ENCODE measurements at places on chromosomes 12 and 14.

DNA sequence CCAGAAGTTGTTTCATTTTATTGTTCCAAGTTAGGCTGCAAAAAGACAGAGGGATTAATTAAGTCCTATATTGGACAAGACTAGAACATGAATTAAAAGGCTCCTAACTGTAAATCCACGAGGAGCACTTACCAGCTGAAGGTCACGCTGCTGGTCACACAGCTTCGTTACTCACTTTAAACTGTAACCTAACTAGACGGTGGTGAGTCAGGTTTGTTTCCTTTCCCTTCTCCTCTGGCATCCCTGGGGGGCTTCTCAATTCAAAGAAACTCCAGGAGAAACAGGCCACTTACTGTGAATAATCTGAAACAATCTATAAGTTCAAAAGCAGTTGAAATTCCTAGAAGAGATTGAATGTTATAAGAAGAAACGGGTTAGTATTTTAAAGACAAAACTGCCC is 331.4 kb downstream of the BCAT1 start:
- DNase-seq, result no peak

DNA sequence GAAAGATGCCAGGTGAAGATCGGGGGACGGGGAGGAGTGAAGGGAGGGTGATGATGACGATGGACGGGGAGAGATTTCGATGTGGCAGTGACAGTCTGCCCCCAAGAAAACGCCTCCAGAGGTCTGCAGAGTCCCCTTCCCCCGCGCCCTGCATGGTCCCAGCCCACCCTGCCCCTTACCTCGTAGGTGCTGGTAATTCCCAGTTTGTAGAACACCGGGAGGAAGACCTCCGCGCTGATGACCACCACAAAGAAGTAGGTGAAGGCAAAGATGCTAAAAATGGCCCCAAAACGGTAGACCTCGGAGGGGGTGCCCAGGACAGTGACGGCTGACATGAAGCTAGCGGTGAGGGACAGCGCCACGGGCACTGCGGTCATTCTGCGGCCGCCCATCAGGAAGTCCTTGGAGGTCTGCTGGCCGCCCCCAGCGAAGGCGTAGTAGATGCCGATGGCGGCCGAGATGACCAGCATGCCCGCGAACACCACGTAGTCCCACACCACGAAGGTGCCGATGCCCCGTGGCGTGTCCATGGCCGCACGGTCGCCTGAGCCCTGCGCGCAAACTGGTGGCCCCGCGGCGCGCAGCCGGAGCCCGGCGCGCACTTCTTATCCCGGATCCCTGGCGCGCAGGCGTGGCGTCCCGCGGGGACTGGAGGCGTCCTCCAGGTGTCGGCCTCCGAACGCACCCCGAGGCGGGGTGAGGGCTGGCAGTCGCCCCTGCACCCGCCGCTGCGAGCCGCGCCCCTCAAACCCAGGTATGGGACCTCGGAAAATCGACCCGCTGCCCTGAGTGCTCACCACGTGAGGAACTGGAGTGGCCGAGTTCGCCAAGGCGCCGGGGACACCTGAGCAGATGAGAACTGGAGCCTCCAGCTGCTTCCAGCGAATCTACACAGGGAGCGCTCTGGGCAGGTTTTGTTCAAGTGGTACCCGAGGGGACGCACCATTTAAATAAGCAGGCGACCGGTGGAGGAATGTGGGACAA is at the start of gene SLC5A8:
Gene SLC5A8, minus strand, starts transcription at position 920 of the 984 bp plus-strand sequence. Its CDS starts 390 bp downstream, at position 530.
- DNase-seq, result no peak

DNA sequence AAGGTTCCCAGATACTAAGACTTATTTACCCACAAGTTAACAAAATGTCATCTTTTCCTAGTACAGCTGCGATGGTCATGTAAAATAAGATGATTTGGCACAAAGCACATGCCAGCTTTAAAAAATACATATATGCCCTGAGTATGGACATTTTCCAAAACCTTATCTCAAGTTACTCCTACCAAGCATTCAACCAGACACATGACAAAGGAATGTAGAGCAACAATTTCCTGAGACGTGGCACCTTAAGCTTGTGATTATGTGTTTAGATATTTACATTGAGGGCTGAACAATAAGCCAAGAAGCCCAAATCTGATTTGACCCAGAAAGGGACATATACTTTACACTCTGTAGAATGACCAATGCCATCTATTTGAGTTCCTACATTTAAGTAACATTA is 24.5 kb upstream of the OVCH1 start:
- DNase-seq, result no peak

GRCh38 chr14:89212386-89213235 is 204.4 kb downstream of the FOXN3 start:
- no peak for DNase-seq

DNA sequence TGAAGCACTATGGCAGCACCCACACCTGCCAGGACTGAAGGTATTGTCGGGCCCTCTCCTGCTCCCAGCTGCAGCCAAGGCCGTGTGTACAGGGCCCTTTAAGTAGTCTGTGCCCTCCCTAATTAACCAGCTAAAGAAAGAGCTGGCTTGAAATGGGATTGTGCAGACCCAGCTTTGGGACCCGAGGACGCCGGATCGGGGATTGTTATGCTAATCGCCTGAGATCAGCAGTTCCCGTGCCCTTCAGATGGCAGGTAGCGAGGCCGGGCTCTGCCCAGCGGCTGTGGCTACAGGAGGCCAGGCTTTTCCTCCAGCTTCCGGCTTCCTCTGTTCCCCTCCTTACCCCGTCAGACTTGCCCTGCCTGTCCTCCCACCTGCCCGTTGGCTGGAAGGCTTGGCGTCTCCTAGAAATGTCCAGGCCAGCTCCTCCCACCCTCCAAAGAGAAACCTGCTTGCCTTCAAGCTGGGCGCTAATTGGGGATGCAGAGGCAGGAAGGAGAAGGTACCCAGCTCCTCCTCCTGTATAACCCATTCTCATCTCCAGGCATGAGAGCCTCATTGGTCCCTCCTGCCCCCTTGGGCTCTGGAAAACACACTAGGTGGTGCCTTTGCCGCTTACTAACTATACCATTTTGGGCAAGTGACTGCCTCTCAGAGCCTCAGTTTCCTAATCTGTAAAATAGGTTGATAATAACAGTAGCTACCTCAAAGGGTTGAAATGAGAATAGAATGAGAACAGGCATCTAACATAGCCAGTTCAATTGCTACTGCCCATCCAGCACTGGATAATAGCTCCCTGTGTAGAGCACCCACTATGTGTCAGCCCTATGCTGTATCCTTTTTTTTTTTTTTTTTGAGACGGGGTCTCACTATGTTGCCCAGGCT is 25.8 kb upstream of the MSI1 start:
- no peak for DNase-seq

DNA sequence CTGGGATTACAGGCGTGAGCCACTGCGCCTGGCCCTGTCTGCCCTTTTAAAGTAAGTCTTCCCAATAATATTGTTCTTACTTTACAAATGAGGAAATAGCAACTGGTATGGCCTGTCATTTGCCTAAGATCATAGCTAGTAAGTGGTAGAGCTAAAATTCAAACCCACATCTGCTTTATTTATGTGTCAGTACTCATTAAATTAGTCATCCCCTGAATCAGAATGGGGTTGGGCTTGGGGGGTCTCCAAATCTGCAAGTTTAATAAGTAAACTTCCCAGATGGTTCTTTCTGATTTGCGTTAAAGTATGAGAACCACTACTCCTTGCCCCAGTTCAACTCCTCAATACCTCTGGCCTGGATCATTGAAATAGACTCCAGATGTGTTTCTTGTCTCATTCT is 96.2 kb downstream of the FAR2 start:
- no peak for DNase-seq

DNA sequence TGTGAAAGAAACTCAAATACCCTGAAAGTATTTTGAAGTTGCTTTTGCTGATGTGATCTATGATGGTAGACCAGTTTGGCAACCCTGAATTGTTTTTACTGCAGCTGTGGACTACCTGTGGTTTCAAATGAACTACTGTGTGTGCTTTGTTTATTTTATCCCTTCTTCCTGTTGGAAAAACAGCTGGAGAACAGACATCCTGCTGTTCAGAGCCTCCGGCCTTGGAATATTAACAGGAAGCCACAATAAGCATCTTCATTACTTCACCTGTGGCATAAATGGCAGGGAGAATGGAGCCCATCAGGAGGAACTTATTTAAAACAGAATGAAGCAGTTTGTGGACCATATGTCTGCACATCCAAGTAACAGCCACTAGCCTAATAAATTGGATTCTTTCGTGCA is 104.8 kb downstream of the DUSP6 start:
- no peak for DNase-seq

All from CD4-positive, alpha-beta memory T cell (primary cell).